ENCODE measurements at places on chromosomes 16 and 17.
A peak's percentile ranks its signal among the peaks of the same experiment; 100 is the strongest.

DNA sequence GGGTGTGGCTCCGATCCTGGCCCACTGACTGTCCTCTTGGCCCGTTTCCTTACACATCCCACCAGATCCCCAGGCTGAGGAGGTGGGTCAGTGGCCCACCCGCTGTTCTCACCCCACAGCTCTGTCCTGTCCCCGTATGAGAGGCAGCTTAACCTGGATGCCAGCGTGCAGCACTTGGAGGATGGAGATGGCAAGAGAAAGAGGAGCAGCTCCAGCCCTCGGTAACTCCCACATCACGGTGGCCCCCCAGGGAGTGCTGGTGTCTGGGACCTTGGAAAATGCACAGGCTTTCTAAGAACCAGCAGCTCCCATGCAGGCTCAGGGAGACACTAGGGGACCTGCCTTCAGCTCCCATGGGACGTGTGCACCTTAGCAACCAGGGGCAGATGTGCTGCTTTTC lies 4.2 kb upstream of the LLGL2 start:
- DNase-seq = no peak

GRCh38 chr17:6386041-6386630 lies 48.8 kb downstream of the AIPL1 start:
- no peak for DNase-seq

GRCh38 chr17:12637015-12637414 lies 28.7 kb upstream of the MYOCD start:
- DNase-seq = no peak

DNA sequence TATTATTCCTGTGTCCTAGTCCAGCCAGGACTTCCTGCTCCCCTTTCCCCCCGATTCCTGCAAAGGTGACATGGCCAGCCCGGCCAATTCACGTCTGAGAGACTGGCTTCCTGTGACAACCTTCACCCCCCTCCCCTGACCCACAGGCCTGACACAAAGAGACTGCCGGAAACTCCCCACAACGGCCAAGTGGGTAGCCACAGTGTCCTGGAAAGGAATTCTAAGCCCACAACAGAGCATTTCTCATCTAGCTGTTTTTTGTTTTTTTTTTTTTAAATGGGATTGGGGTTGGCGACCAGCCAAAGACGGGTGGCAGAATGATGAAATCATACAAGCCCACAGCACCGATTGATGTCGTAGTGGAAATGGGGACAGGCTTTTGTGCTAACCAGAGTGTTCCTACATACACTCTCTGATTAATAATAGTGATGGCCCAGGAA lies 2.8 kb upstream of the XAF1 start:
- peak; percentile 36 for DNase-seq
